ENCODE measurements at places on chromosomes 13 and 19.

- peak; percentile 94 for DNase-seq
Observed at GRCh38 chr19:1074544-1075283, 7.7 kb downstream of the ARHGAP45 start.

DNA sequence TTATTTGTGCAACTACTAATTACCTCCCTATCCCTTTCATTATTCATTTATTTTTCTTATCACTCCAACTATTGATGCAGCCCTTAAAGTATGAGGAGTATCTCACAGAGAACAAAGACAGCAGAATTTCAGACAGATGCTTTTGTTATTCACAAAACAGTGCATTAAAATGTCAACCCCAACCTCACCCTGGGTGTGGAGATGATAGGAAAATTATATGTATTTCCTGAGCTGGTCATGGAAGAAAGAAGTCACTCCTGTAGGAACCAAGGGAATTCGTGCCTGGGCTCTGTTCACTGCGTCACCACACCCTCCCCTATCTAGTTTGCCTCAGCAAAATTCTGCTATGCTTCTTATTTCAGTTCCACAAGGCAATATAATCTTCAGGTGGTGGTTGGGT is 315.5 kb downstream of the OXGR1 start:
- DNase-seq, result no peak

- peak; percentile 50 for DNase-seq
Observed at GRCh38 chr19:18340990-18341868, 831 bp downstream of the PGPEP1 start.

DNA sequence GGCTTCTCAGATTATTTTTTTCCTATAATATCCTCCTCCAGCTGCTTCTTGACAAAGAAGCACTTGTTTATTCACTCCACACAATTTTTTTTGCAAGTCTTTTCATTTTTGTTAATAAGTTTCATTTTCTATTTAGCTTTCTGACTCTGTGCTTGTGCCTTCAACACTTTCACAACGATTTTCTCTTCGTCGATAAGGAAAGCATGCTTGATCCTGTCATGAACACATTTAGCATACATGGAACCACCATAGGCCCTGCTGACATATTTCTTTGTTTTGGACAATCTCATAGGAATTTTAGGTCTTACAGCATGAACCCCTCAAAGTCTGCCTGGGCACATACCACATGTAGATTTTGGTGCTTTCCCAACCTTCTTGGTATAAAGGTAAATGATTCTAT is 346.0 kb downstream of the KCNRG start:
- no peak for DNase-seq

GRCh38 chr19:8831373-8831772 is 731 bp downstream of the ZNF558 start:
- DNase-seq, result no peak

GRCh38 chr13:113142876-113143275 is 15.6 kb upstream of the PROZ start:
- DNase-seq, result no peak

GRCh38 chr13:35953537-35954206 is 177.5 kb downstream of the DCLK1 start:
- DNase-seq, result no peak

DNA sequence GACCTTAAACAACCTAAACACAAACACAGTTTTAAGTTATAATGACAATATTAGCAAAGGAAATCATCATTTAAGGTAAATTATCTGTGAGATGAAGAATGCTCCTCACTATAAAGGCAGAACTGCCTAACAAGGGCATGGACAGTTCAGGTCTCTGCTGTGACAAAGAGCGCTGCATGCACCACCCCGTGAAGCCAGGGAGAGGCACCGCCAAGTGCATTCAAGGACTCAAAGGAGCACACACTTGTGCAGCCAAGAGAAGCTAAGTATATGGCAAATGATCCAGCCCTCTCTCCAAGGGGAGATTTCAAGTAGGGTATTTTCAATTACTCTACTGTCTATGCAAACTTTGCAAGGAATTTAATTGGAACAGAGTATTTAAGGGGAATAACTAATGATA is 126.0 kb downstream of the RAP2A start:
- DNase-seq, result no peak

GRCh38 chr19:23957660-23958281 is 43.1 kb downstream of the ZNF726 start:
- no peak for DNase-seq

DNA sequence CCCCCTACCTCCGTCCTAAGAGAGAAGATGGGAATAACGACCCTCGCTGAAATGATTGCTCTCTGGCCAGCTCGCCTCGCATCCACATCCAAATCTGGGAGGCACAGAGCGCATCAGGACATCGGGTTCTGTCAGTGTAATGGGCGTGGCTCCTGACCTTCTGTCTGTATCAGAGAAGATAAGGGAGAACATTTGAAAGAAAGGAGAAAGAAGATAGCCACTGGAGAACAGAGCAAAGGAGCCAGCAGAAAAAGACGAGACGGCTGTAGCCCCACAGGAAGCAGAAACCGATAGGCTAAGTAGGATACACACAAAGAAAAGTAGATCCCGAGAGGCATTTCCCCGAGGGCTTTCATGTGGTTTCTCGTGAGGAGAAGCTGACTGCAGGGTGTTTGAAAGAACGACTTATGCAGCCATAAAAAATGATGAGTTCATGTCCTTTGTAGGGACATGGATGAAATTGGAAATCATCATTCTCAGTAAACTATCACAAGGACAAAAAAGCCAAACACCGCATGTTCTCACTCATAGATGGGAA is 14.0 kb upstream of the GJB2 start:
- DNase-seq, result no peak

- DNase-seq, result no peak
Observed at GRCh38 chr13:51271528-51272085, 49.4 kb downstream of the FAM124A start.

GRCh38 chr13:32733690-32734089 is 147.4 kb downstream of the PDS5B start:
- no peak for DNase-seq

DNA sequence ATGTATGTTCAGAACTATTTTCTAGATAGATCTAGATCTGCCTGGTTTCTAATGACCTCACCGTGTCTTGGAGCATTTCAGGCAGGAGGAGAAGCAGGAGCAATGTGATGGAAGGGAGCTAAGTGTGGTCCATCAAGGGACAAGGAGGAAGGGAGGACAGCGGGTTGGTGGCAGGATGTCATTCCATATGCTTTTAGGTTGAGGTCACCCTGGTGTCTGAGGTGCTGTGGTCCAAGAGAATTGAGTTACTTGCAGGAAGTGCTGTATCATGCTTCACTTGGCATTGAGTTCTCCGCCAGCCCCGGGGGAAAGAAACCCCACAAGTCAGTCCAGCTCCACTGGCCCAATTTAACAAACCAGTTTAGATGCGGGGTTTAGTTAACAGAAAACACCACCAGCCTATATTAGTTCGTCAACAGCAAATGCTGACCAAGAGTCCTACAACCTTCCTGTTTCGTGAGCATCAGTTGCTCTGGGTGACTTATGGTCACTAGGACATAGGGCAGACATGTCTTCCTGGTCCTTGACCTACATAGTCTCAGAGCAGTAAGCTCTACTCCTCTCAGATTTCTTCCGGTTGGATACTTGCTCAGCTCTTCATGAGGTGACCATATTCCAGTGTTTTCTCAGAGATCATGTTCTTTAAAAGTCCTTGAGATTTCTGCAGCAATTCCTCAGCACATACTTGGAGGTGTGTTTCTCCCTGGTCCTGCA is 79.4 kb downstream of the MBNL2 start:
- DNase-seq, result no peak

GRCh38 chr13:79451500-79451962 is 29.4 kb upstream of the NDFIP2 start:
- DNase-seq, result peak; percentile 43

DNA sequence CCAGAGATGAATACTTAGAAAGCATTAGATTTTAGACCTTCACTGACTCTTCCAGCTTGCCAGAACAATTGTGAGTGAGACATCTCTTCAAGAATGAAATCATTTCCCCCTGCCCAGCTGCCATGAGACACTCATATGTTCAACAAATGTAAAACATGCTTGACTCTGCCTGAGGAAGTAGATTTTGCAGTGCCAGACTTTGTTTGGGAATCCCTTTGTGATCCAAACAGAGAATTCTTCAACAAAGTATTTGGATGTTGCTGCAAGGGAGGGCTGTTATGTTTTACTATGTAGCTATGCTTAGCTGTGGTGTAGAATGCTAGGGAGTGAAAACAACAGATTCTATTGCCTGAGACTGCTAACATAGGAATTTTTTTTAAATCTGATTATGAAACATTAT is 416.4 kb downstream of the DCT start:
- no peak for DNase-seq

- DNase-seq, result no peak
Observed at GRCh38 chr13:78334059-78334458, 269.3 kb downstream of the POU4F1 start.

DNA sequence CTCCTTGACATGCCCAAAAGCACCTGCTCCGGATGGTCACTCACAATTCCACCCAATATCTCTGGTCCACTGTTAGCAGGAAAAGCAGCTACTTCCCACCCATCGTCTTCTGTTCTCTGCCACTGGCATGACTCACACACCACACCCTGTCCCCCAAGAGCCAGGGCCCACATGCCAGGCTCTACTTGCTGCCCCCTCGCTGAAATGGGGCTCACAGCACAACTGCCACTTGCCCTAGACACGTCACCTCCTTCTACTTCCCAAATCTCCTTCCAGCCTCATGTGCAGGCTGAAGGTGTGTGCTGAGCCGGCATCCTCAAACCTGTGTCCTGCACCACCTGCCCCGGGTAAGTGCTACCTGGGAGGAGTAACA is 65.0 kb downstream of the TBC1D4 start:
- DNase-seq, result no peak

GRCh38 chr13:37878496-37878895 is 8.9 kb upstream of the TRPC4 start:
- DNase-seq, result no peak

DNA sequence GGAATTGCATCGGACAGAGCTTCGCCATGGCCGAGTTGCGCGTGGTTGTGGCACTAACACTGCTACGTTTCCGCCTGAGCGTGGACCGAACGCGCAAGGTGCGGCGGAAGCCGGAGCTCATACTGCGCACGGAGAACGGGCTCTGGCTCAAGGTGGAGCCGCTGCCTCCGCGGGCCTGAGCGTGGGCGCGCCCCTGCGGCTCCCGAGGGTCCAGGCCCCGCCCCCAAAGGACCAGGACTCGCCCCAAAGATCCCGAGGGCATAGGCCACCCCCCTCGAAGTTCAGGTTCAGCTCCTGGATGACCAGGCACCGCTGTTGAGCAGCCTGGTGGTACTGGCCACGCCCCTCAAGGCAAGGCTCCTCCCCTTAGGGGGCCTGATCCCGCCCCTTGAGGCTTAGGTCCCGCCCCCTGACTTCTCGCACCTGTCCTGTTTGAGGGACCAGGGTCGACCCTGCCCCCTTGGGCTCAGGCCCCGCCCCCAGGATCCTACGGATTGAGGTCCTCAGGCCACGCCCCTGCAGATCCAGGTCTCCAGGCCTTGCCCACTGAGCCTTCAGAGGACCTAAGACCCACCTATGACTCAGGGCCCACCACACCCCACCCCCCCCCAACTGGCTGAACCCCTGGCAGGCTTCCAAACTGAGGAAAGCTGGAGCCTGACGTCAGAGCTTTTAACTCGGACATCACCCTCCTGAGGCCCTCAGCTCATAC is 43.1 kb downstream of the CYP4F22 start:
- peak; percentile 73 for DNase-seq

DNA sequence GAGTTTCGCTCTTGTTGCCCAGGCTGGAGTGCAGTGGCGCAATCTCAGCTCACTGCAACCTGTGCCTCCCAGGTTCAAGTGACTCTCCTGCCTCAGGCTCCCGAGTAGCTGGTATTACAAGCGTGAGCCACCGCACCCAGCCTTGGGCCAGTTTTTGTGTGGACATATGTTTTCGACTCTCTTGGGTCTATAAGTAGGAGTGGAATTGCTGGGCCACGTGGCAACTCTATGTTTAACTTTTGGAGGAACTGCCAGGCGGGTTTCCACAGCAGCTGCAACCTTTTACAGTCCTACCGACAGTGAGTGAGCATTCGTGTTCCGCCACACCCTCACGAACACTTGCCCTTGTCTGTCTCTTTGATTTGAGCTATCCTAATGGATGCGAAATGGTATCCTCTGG is 44.9 kb downstream of the BICRA start:
- no peak for DNase-seq

DNA sequence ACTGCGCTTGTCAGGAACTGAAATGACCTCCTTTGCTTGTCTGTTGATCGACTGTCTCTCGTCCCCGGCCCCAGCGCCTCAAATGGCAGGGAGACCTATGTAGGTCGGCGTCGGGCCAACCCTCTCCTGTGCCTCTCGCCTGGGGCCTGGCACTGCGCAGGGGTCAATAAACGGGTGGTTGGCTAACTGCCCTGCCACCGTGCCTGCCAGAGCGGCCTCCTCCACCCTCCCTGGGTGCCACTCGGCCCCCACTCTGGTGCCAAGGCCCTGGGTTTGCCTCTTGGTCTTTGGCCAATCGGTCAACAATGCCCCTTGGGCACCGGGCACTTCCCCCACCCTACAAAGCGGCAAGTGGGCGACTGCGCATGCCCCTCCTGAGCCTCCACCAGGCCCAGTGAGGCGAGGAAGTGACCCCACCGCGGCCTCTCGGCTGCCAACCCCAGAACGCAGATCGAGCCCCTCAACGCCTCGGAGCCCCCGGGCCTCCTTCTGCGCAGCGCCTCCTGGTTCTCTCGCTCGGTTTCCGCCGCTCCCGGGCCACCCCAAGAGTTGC is 1.1 kb downstream of the KEAP1 start:
- DNase-seq, result no peak

GRCh38 chr13:26656919-26657318 is 99.4 kb downstream of the WASF3 start:
- no peak for DNase-seq

DNA sequence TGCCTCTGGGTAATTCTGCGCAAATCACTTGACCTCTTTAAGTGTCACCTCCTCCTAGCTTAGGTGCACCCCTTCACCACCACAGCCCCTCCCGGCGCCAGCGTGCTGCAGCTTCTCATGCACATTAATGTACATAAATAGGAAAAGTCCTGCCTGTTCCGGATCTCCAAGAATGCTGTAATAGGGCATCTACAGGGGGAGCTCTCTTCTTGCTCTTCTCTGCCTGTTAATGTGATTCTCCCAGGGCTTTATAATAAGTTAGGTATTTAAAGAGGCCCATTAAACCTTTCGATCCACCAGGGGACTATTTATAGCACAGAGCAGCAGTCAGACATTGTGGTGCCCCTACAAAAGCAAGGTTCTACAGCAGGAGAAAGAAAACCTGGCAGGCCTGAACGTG is 35.3 kb downstream of the SOX1 start:
- DNase-seq, result no peak
